ENCODE measurements at places on chromosomes 2 and 18.

- DNase-seq, result no peak
These were observed 93.1 kb upstream of the NCKAP5 start for GRCh38 chr2:133661392-133661791.

- peak; percentile 4 for DNase-seq
These were observed 975.7 kb upstream of the ZEB2 start for GRCh38 chr2:145495590-145495989.

DNA sequence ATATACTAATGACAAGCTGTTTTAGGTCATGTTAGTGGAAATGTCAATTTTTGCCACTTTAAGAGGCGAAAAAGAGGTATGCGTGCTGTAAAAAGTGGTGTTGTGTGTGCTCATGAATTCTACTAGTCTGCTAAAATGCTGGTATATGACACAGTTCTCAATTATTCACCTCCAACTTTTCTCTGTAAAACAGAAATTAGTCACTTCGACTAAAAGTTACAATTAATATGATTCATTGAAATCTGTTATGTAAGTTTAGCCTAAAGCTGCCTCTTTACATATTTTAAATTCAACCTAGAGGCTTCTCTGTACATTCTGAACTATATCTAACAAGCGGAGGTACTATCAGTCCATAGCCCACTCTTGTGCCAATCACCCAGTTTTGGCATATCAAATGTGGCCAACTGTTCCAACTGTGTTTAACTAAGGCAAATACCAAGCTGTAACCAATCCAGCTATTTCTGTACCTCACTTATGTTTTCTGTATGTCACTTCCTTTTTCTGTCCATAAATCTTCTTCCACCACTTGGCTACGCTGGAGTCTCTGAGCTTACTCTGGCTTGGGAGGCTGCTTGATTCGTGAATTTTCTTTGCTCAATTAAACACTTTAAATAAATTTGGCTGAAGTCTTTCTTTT is 20.8 kb downstream of the BAZ2B start:
- DNase-seq, result peak; percentile 49

- DNase-seq, result no peak
These were observed 734 bp downstream of the KCNG2 start for GRCh38 chr18:79798346-79798998.

- peak; percentile 61 for DNase-seq
These were observed 185.0 kb downstream of the ANAPC1 start for GRCh38 chr2:111698743-111699554.

GRCh38 chr2:45289997-45290709 is 280.9 kb upstream of the SIX2 start:
- DNase-seq, result no peak

DNA sequence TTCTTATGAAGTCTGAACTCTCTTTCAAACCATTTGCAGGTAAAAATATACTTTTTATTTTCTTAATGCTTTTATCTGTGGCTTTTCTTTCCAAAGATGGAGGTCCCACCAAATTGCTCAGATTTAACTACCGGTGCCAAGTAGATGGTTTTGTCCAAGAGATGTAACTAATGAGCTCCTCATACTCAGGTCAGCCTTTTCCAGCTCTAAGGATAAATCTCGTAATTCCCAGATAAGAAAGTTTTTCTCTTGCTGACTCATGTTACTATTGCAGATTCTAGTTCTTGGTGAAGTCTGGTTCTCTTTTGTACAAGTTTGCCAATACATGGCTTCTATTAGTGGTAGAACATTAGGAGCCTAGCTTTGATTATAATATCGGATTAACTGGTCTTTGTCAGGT is 550.8 kb upstream of the ZNF804A start:
- no peak for DNase-seq

GRCh38 chr18:8765783-8766463 is 60.6 kb downstream of the MTCL1 start:
- no peak for DNase-seq

DNA sequence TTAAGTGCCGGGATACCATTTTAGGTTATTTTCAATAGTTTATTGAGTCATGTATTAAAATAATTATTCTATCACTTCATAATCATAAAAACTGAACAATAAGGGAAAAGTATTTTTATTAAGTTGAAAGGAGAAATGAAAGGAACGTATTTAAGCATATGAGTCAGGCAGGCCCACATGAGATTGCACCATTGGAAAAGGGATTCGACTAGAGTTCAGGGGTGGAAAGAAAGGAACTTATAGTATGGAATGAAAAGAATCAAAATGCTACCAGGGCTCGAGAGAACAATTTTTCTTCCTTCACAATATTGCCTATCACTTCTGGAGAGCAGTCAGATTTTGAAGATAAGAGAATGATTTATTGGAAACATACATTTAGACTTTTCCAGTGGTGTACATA is 516.5 kb upstream of the NETO1 start:
- no peak for DNase-seq

- DNase-seq, result no peak
These were observed 12.7 kb upstream of the DDX18 start for GRCh38 chr2:117801826-117802225.

DNA sequence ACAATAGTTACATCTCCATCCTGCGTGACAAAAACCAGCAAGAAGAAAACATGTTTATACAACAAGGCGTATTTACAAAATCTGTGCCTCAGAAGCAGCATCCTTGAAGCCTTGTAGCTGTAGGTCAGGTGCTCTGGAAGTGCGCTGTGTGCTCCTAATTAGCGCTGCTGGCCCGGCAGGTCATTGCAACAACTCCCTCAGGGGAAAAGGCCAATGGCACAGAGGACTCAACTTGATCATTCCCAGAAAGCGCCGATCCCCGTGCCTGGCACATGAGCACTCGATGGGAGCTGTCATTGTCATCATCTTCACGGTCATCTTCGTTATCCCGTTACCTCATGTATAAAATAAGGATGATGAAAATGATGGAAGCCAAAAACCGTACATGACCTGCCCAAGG is 58.5 kb downstream of the EIPR1 start:
- no peak for DNase-seq

- no peak for DNase-seq
These were observed 11.5 kb downstream of the PGAP1 start for GRCh38 chr2:196914867-196915460.

DNA sequence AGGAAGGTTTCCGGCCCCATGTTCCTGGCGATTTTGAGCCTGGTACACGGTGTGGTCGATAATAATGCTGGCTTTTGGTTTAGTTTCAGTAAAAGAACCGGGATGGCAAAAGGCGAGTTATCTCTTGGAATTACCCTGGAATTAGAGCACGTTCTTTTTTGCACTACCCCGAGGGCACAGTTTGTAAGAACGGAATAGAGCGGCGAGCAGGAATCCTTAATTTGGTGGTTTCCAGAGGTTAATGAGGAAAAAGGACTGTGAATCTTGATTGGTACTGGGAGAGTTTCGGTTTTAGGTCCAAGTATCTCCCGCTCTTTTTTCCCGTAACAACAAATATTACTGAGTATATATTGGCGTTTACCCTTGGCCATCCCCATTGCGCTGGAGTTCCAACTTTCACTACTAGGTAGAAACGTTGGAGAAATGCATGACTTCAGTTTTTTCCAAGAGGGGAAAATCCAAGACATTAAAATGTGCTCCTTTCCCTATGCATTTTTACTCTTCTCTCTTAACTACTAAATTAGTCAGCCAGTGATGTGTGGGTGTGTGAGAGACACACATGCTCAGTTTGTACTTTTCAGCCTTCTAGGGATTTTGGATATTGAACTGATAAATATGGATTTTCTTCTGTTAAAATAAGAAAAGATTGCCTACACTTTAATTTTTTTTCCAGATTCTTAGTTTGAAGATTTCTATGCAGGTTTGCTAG is 160.8 kb downstream of the AGPS start:
- no peak for DNase-seq

DNA sequence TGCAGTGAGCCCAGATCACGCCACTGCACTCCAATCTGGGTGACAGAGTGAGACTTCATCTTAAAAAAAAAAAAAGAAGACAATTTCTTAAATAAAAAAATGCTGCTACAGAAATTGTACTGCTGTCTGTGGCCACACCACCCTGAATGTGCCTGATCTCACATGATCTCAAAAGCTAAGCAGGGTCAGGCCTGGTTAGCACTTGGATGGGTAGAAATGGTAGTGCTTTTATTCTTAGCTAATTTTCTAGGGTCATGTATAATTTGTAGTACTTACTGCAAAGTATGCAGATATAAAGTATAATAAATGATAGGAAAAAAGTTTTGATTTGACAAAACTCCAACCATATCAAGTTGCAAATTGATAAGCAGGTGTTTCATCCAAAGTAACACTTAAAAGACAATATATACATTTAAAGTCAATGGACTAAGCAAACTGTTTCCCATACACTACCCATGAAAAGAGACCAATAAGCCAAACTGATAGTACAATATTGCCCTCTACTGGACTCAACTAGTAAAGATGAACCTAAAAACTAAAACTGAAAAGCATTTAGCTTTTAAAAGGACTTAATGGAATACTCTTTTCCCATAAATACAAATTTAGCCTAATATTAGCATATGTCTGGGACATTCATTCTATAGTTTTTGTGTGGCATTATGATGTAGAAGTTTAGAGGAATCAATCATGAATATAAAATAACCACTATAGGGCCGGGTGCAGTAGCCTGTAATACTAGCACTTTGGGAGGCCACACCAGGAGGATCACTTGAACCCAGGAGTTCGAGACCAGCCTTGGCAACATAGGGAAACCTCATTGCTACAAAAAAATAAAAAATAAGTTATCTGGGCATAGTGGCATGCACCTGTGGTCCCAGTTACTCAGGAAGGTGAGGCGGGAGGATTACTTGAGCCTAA is 18.6 kb upstream of the PEX13 start:
- DNase-seq, result no peak

DNA sequence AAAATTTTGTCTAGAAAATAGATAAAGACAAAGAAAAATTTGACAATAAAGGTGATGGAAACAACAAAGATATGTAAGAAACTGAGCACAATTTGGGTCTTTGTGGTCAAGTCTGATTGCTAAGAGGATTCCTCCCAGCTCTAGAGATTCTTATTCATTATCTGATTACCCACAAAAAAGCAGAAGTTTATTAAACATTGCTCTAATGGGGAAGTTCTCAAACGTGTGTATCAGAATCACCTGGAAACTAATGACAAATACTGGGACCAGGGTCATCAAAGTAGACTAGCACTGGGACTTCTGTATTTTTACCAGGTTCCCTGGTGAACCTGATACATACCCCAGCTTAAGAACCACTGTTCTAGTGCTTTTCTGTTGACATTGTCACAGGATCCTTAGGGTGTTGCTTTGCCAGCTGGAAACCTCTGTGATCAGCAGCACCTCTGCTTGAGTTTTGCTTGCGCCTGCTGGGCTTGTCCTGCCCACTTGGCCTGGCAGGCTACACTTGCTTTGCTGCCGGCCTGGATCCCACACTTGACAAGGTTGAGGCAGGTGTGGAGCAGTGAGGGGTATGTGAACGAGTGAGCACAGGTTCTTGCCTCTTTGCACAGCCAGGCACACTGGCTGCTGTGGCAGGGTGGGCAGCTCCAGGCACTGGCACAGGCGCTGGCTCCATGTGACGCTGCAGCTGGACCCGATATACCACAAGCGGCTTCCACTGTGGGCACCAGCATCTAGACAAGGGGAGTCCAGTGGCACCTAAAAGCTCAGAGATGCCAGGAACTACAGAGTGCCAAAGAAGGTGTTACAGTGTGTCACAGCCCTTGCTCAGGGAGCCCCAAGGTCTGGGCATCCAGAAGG is 6.2 kb upstream of the GORASP2 start:
- DNase-seq, result no peak

DNA sequence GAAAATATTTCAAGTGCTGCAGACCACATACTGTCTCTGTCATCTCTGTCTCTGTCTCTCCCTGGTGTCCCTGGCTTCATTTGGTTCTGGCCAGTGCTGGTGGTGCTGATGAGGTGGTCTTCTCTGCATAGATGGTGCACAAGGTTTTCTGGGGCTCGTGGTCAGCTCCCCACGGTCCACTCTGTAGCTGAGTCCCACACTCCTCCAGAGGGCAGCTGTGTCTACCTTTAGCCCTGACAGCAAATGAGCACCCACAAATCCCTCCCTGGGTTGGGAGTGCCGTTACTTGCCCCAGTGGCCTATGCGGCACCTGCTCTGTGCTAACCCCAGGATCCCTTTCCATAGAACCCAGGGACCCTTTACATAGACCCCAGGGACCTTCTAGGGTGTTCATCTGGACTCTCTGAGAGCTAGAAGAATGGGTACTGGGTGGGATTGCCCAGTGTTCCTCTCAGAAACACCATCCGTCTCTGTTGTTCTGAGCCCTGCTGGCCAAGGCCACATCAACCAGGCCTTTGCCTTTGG is 129.3 kb downstream of the CAPN13 start:
- DNase-seq, result no peak

- DNase-seq, result no peak
These were observed 923.7 kb downstream of the SLC4A3 start for GRCh38 chr2:220550995-220551700.

GRCh38 chr2:70468878-70469277 is 84.7 kb downstream of the TGFA start:
- no peak for DNase-seq

- no peak for DNase-seq
These were observed 1648.9 kb upstream of the TMEFF2 start for GRCh38 chr2:193843675-193844074.

- DNase-seq, result no peak
These were observed 116.9 kb downstream of the ERBB4 start for GRCh38 chr2:212421556-212422334.

DNA sequence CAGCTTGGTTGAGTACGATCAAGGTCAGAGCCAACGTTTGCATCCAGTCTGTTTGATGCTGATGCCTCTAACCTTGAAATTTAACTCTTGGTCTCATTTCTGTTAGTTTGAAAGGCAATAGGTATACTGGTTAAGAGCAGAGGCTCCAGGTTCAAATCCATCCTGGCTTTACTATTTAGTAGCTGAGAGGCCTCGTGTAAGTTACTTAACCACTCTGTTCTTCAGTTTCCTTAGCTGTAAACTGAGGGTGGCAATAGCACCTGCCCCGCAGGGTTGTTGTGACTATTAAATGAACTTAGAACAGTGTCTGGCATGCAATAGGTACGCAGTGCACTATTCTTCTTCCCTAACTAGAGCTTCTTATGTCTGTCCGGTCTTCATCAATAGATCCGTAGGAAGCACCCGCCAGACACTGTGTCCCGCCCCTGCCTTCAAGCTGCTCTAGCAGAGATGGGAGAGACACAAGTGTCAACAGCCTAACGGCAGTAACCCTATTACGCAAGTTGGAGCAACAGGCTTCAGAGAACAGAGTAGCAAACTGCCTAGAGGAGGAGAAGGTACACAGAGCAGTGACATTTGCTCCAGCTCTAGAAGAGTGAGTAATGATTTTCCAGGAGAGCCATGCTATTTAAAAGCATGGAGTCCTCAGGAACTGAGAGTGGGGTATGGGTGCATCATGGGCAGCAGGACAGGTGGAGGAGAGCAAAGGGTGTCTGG is 62.7 kb upstream of the ST3GAL5 start:
- no peak for DNase-seq

GRCh38 chr2:232581725-232582124 is 31.2 kb downstream of the EIF4E2 start:
- DNase-seq, result no peak

GRCh38 chr18:24805156-24805555 is 344.7 kb downstream of the HRH4 start:
- no peak for DNase-seq

- no peak for DNase-seq
These were observed 83.0 kb downstream of the ADD2 start for GRCh38 chr2:70684846-70685622.

- DNase-seq, result no peak
These were observed 62.5 kb downstream of the LHCGR start for GRCh38 chr2:48693066-48693465.
